Lower lobe of right lung (tissue), 2 donors: ENCODE measurements at places on chromosomes 3 and 15. TPM values are rescaled to one million over a fixed set of nuclear protein-coding genes. Genes with fewer than 3 reads are reported as not detected.
A peak's percentile ranks its signal among the peaks of the same experiment; 100 is the strongest.

GRCh38 chr15:62417439-62417838 lies 252.4 kb upstream of the C2CD4B start:
- H3K27me3 ChIP-seq, result no peaks in the 10 kb centered on the region
- no peak overlapping the region for H3K27ac ChIP-seq
- no peak overlapping the region for H3K4me3 ChIP-seq

ACP3 gene
- 19.9 TPM for total RNA-seq

DNA sequence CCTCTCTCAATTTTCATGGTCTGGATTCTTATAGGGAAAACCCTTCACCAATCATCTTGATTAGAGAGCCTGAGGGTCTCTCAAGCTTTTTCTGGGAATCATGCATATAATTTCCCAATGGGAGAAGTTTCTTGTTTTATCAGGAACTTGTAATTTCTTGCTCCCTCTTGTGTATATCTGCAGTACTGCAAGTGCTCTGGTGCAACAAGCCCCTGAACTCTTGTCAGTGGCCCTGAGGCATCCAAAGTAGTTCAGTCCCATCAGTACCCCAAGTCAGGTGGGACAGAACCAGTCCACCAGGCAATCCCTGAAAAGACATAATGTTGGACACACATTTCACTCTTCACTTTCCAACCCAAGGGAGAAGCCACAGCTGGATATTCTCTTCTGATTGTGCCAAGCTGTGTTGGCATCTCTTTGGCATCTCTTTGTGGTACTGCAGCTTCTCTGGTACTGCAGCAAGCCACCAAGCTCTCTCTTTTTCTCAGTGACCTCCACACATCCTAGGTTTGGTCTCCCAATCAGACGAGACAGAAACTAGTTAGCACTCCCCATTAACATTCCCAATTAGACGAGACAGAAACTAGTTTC lies 214.5 kb downstream of the ZIC4 start:
- H3K27me3 ChIP-seq, result no peaks in the 10 kb centered on the region
- no peaks in the 10 kb centered on the region for H3K4me1 ChIP-seq
- no peak overlapping the region for H3K27ac ChIP-seq

DNA sequence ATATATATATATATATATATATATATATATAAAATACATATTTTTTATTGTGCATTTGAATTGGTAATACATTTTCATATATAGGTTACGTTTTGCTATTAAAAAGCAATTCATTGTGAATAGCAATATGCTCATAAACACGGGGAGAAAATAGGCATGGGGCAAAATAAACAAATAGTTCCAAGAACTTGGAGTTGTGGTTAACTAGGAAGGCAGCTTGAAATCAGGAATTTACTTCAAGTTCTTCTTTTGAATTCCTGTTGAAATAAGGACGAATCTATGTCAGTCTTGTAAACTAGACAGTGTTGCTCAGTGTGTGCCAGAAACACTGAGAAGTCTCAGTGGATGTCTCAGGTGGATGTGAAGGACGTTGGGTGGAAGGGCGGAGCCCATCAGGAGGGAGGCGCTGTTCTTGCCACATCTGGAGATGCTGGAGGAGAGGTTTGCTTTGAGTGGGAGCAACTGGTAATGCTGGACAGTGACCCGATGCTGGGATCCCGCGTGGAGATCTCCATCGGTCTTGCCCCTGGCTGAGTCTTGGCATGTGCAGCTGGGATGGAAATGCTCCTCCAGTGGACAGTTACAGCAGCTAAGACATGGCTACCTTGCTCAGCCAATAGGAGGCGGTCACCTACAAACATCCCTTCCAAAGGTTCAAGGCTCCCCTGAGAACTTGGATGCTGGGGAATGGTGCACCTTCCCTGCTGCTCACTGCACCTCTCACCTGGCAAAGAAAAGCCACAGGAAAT lies 2.5 kb downstream of the IL16 start:
- no peak for DNase-seq
- peaks cover 4% of the 10 kb centered on the region for H3K4me1 ChIP-seq
- no peaks in the 10 kb centered on the region for H3K27me3 ChIP-seq
- H3K4me3 ChIP-seq, result no peak overlapping the region

DNA sequence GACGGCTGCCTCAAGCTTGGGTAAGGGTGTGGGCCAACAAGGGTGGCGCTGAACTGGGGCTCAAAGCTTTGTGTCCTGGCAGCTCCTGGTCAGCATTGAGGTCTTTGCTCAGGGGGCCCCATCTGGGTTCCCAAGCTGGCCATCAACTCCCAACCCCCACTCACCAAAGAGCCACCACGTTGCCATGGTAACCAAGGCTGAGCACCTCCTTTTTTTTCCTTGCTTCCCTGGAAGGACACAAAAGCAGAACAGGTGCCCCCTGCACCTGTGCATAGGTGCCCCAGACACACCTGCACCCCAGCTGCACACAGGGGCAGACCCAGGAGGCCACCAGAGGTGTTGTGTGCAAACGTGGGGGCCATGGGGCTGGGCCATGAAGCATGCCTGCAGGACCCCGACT lies 16.5 kb downstream of the UROC1 start:
- DNase-seq, result no peak
- H3K27me3 ChIP-seq, result no peaks in the 10 kb centered on the region
- no peaks in the 10 kb centered on the region for H3K36me3 ChIP-seq
- no peak overlapping the region for H3K27ac ChIP-seq
- no peak overlapping the region for H3K4me3 ChIP-seq
- H3K4me1 ChIP-seq, result no peaks in the 10 kb centered on the region

DNA sequence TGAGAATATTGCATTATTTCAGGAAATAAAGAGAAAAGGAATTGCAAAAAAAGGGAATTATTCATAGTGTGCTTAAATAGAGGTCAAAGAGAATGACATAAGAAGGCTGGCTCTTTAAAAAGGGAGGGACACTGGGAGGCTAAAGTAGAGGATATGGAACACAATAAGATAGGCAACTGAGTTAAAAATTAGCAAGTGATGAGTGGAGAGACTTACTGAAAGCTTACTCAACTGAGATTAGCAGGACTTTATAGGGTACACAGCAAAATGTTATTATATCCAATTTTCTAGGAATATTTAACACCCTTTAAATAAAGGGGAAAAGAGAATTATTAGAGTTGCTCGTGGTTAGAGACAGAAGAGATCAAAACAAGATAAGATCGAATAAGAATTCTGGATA lies 375.2 kb downstream of the LSAMP start:
- H3K4me3 ChIP-seq, result no peak overlapping the region
- no peaks in the 10 kb centered on the region for H3K27me3 ChIP-seq
- H3K36me3 ChIP-seq, result no peaks in the 10 kb centered on the region

CGNL1 gene
- total RNA-seq, result 46.0 TPM

ALS2CL gene
- 59.7 TPM for total RNA-seq

DNA sequence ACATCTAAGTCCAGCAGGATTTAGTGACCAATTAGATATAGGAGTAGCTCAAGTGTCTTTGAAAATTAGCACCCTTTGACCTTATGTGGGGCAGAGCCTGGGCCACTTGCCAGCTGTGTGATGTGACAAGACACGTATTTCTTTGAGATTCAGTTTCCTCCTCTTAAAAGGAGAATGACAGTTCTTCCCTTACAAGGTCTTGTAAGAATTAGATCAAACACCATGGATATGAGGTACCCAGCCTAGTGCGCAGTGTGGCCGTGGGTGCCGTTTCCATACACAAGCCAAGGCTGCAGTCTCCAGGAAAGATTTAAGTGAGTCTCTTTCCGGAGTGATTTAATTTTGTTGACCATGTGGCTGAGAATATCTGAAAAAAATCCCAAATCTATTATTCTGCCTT lies 46.3 kb downstream of the ARHGAP31 start:
- no peaks in the 10 kb centered on the region for H3K27me3 ChIP-seq
- no peaks in the 10 kb centered on the region for H3K36me3 ChIP-seq
- no peak overlapping the region for H3K4me3 ChIP-seq
- peaks cover 15% of the 10 kb centered on the region for H3K4me1 ChIP-seq
- no peak for DNase-seq
- H3K27ac ChIP-seq, result no peak overlapping the region

KBTBD8 gene
- 5.8 TPM for total RNA-seq

- peaks cover 15% of the 10 kb centered on the region for H3K4me1 ChIP-seq
- H3K27me3 ChIP-seq, result no peaks in the 10 kb centered on the region
- H3K27ac ChIP-seq, result no peak overlapping the region
These were observed 10.8 kb downstream of the PPP1R2 start for GRCh38 chr3:195532345-195532744.

RBPMS2 gene
- 4.0 TPM for total RNA-seq

COL7A1 gene
- total RNA-seq, result 2.6 TPM

DNA sequence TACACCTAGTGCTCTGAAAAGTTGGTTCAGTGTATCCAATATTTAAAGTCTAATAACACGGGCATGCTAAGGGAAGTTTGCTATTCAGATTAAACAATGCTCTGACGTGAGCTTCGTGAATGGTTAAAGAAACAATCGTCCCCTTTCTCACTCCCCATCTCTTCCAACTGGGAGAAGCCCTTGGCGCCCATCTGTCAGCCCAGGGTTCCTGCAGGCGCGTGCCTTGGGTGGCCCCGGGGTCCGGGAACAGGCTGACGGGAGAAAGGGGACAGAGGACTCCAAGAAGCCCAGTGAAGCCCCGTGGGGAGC lies 413 bp downstream of the SEC22C start:
- H3K4me1 ChIP-seq, result peaks cover 28% of the 10 kb centered on the region
- no peak for DNase-seq
- no peaks in the 10 kb centered on the region for H3K27me3 ChIP-seq
- peaks cover 8% of the 10 kb centered on the region for H3K36me3 ChIP-seq
- peak overlapping the region; percentile 85 for H3K4me3 ChIP-seq

GATM gene
- 7.2 TPM for total RNA-seq

SLC15A2 gene
- 63.6 TPM for total RNA-seq

DNA sequence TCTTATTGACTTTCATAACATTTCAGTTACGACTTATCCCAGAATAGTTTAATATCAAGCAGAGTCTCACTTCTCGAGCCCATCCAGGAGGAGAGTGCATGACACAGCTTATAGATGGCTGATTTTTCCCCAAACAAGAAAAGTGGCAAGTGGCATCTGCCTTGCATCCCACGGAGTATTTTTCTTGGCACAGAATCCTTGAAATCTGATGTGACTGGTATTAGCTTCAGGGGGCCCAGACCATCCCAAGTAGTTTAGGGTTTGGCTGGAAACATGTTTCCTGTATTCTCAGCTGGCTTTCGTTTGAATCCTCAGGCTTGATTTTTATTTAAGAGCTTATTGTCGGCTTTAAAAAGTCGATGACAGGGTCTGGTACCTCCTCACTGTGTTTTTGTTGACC lies 20.7 kb upstream of the FBXL22 start:
- no peaks in the 10 kb centered on the region for H3K27me3 ChIP-seq
- DNase-seq, result no peak
- H3K4me3 ChIP-seq, result no peak overlapping the region
- H3K4me1 ChIP-seq, result no peaks in the 10 kb centered on the region

FBXL22 gene
- total RNA-seq, result 1.4 TPM

DNA sequence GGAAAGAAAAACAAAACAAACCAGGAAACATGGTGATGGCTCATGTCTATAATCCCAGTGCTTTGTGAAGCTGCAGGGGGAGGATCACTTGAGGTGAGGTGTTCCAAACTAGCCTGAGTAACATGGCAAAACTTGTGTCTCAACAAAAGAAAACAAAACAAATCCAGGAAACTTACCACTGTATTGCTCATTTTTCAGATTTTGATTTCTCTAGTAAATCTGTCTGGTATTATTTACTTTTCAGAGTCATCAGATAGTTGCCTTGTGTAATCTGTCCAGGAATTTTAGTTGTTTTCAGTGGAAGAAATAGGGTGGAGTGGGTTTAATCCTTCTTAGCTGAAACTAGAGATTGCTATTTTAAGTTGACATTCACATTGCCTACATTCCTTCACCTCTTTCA lies 91.8 kb upstream of the ALCAM start:
- H3K4me3 ChIP-seq, result no peak overlapping the region
- H3K27ac ChIP-seq, result no peak overlapping the region
- H3K36me3 ChIP-seq, result no peaks in the 10 kb centered on the region
- H3K27me3 ChIP-seq, result no peaks in the 10 kb centered on the region
- DNase-seq, result no peak
- H3K4me1 ChIP-seq, result no peaks in the 10 kb centered on the region

GRCh38 chr15:56428821-56429458 lies 36.0 kb downstream of the MNS1 start:
- H3K4me1 ChIP-seq, result no peaks in the 10 kb centered on the region
- H3K27me3 ChIP-seq, result no peaks in the 10 kb centered on the region
- DNase-seq, result no peak

DNA sequence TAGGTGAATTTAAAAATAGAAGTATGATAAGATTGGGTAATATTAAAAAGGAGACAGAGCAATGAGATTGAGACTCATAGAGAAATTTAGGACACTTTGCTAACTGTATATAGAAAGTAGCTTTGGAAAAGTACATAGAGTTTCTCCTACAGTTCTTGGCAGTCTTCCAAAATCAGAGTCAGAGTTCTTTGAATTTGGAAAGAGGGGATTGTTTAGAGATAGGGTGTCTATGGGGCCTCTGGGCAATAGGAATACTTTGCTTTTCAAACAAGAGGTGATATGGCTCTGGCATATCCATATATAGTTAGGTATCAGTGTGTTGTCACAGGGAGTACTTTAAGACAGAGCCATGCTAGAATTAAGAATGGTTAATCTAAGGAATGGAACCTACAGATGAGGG lies 477.1 kb upstream of the KCNMB2 start:
- H3K4me1 ChIP-seq, result peaks cover 26% of the 10 kb centered on the region
- no peaks in the 10 kb centered on the region for H3K27me3 ChIP-seq
- no peak for DNase-seq
- no peaks in the 10 kb centered on the region for H3K36me3 ChIP-seq

- no peaks in the 10 kb centered on the region for H3K4me1 ChIP-seq
- DNase-seq, result no peak
- no peaks in the 10 kb centered on the region for H3K27me3 ChIP-seq
- H3K27ac ChIP-seq, result no peak overlapping the region
- no peaks in the 10 kb centered on the region for H3K36me3 ChIP-seq
- no peak overlapping the region for H3K4me3 ChIP-seq
These were observed 49.8 kb downstream of the PLD1 start for GRCh38 chr3:171760477-171760876.

DNA sequence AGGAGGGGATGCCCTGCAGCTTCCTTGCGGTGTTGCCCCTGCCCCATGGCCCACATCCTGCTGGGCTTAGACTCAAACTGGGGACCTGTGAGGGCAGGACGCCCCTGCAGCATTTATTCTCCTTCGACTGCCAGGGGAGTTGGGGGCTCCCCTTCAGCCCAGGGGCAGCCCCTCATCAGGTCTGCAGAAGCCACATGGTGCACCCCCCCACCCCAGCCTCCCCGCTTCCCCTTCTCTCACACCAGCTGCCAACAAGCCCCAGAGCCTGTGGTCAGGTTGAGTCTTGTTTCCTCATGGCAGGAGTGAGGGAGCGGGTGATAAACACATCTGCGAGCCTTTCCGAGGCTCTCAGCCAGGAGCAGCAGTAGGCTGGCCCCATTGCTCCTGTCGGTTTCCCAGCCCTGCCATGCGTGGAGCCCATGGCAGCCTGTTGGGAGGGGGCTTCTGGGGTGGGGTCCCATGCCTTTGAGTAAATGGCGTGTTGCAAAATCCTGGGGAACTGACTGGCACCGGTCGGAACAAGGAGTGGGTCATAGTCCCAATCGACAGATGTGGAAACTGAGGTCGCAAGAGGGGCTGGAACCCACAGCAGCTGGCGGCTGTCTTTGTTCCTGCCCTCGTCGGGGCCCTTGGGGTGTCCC lies 27.8 kb downstream of the WNT7A start:
- H3K4me1 ChIP-seq, result no peaks in the 10 kb centered on the region
- no peaks in the 10 kb centered on the region for H3K36me3 ChIP-seq
- no peak overlapping the region for H3K27ac ChIP-seq
- no peak overlapping the region for H3K4me3 ChIP-seq
